ENCODE measurements at places on chromosomes 1 and 21.
A peak's percentile ranks its signal among the peaks of the same experiment; 100 is the strongest.

- DNase-seq = no peak
Observed at GRCh38 chr1:17723684-17724083, 31.4 kb upstream of the ACTL8 start.

- DNase-seq = no peak
Observed at GRCh38 chr1:234433563-234434285, 45.3 kb downstream of the TARBP1 start.

DNA sequence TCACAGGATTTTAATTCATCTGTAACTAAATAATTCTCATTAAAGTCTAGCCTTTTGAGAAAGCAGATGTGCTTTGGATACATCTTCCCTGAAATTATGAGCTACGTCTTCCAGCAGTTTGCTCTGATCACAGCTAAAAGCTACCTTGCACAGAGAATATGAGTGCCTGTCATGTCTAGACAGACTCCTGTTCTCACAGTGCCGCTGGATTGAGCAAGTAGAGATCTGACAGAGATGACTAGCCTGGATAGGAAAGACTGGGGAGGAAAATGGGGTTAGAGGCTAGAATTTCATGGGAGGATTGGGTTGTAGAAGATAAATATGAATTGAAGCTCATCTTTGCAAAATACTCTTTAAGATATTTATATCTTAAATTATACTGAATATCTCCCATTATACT is 24.1 kb downstream of the CEPT1 start:
- DNase-seq = no peak

DNA sequence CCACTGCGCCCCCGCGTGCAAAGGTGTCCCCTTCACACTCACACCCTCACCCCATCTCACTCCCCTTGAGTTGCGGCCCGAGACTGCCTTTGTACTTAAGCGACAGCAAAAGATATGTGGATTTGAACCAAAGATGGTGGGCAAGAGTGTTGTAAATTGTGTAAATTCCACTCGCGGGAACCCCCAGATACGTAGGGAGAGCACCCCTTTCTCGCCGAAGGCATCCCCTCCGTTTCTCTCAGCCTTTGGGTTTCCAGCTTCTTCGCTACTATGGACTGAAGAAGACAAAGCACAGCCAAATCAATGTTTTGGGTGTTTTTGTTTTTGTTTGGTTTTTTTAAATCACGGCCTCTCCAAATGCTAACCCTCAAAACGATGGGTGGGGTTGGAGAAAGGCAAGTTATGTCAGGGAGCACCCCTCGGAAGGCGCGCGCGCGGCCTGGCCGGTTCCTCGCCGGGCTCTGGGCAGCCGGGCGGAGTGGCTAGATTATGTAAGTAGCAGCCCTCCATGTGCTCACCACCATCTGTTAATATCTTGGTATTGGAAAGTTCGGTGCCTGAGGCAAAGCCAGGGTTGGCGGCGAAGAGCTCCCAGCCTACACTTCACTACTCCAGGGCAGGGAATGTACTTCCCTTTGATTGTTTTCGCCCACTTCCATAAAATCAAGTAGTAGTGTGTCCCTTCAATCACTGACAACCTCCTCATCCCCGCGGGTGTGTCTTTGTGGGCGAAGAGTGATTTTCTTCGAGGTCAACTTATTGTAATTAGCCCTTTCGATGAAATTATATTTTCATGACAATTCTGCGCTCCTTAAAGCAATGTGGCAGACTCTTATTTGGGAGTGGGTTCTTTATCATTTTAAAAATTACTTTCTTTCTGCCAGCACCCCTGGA is 4.0 kb upstream of the PROX1 start:
- no peak for DNase-seq

DNA sequence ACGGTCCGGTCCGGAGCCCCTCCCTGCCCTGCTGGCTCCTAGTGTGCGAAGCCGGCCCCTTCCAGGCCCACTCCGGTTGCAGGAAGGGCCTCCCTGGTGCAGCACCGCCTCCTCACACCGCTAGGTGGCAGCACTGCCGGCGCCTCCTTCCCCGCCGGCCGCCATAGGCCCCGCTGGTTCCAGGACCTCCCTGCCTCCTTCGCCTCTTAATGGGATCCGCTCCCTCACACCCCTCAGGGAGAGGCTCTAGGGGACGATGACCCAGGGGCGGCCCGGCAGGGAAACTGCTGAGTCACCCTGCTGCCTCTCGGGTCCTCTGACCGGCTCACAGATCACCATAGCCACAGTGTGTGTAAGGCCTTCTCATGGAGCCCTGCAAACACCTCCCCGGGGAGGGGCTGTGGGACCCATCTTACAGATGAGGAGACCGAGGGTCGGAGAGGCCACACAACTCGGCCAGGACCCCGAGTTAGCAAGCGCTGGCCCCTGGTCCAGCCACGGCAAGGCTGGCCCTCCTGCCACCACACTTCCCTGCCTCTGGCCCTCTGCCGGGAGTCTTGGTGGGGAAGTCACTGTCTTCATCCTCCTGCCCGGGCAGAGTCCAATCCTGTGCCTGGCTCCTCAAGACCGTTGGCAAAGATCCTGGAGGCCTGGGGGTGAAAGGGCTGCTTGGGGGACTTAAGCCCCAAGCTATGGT is 1.6 kb upstream of the AJAP1 start:
- DNase-seq = peak; percentile 66

DNA sequence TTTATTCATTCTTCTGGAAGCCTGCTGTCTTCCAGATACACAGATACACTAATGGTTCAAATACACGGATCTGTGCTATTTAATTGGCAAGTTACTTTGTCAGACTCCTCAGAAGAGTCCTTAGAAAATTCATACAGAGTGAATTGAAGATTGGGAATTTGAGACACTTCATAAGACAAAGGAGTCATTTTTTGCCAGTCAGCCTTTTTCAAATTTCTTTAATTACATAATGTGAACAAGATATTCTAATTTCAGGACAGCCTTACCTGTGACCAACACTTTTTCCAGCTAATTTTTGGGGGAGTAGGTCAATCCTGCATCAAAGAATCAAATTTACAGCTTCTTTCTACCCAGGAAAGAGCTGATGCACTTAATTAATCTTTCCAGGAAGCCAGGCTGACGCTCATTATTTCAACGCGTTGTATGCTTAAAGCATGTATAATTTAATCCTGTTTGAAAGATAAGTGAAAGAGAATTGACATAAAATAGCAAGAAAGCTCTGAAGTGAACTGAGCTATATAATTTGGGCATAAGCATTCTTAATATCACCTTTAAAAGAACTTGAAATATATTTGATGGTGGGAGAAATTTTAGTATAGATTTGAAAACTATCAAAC is 12.8 kb upstream of the NRIP1 start:
- no peak for DNase-seq

- DNase-seq = no peak
Observed at GRCh38 chr1:174872615-174873058, 127.1 kb upstream of the CACYBP start.

- DNase-seq = no peak
Observed at GRCh38 chr1:78758506-78758905, 108.9 kb downstream of the IFI44 start.

DNA sequence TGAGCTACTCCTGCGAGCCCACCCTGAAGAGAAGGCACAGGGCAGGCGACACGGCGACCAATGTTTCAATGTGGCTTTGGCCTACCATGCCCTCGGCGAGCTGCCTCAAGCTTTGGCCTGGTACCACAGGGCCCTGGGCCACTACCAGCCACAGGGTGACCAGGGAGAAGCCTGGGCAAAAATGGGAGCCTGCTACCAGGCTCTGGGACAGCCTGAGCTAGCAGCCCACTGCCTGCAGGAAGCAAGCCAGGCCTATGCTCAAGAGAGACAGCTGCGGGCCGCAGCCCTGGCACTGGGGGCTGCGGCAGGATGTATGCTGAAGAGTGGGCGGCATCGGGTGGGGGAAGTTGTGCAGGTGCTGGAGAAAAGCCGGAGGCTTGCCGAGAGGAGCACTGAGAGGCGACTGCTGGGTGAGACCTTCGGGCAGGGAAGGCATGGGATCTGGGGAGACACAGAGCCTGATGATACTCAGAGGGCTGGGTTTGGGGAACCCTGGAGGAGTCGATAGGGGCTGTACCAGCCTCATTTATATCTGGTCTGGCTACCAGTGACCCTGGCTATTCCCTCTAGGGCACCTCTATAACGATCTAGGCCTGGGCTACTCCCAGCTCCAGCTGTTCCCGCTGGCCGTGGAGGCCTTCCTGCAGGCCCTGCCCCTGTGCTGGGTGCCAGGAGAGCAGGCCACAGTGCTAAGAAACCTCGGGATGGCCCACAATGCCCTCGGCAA is 2.3 kb downstream of the TTC24 start:
- no peak for DNase-seq

- no peak for DNase-seq
Observed at GRCh38 chr1:154583773-154584172, 16.2 kb downstream of the CHRNB2 start.

DNA sequence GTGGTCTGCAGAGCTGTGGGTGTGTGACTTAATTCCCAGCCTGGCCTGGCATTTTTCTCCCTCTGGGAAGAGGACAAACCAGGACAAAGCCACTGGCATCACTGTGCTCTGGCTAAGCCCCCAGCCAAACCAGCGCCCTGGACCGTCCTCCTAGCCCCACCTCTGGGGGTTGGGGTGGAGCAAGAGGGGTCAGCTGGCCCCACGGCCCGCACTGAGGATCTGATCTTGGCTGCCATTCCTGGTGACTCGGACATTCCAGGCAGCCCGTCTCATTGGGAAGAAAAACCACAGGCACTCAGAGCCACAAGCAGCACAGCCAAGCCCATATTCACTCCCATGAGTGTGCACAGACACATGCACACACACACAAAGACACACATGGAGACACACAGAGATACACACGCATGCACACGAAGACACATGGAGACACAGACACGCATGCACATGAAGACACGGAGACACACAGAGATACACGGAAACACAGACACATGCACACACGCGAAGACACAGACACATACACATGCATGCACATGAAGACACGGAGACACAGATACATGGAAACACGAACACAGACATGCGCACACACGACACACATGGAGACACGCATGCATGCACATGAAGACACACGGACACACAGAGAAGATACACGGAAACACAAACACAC is 2.3 kb upstream of the MXRA8 start:
- no peak for DNase-seq

DNA sequence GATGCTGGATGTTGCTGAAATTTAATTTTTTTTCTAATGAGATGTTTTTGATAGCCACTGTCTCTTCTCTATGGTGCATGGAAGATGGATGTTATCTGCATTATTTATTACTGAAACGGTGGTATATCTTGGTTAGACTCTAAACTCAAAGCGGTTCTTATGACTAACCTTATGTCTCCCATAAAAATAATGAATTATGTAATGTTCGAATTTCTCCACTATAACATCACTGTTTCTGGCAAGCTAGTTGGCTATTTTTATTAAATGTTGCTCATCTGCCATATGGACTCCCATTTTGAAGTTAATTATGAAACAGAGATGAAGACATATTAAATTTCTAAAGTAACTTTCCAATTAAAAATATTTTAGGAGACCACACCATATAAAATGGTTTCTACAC is 808.6 kb upstream of the ADGRL4 start:
- DNase-seq = no peak

- DNase-seq = no peak
Observed at GRCh38 chr1:105997516-105997915, 1059.0 kb upstream of the PRMT6 start.

GRCh38 chr1:27970401-27970800 is 10.6 kb downstream of the XKR8 start:
- no peak for DNase-seq

DNA sequence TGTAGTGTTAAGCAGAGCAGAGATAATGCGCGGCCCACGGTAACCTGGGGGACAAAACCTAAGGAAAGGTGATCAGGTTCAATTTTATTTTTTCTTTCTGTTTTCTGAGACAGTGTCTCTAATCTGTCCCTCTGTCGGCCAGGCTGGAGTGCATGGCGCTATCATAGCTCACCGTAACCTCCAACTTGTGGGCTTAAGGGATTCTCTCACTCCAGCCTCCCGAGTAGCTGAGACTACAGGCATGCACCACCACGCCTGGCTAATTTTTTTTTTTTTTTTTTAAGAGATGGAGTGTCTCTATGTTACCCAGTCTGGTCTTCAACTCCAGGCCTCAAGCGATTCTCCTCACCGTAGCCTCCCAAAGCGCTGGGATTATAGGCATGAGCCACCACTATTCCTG is 724 bp upstream of the ANKRD35 start:
- DNase-seq = no peak

DNA sequence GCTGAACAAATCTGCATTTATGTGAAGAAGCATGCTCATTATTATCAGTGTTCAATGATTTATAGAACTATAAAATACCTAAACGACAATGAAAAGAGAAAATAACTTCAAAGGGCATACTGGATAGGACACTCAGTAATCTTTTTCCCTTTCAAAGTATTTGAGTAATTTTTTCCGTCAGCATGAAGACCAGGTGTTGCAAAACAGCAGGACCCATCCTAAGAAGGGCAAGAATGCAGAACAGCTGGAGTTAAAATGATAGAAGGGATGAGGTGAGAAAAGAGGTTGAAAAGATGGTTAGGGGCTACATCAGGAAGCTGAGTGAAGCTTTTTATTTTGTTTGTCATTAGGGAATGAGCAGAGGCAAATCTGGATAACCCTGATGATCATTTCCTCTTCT is 7.1 kb upstream of the RGS18 start:
- DNase-seq = no peak

GRCh38 chr1:61392409-61393242 is 310.3 kb downstream of the NFIA start:
- DNase-seq = peak; percentile 23

- no peak for DNase-seq
Observed at GRCh38 chr1:242062271-242062670, 63.4 kb upstream of the MAP1LC3C start.

- DNase-seq = no peak
Observed at GRCh38 chr21:19590044-19590443, 1186.5 kb upstream of the TMPRSS15 start.

GRCh38 chr21:26169611-26170470 is 729 bp downstream of the APP start:
- DNase-seq = no peak

- DNase-seq = no peak
Observed at GRCh38 chr1:94119796-94120569, 965 bp downstream of the ABCA4 start.

DNA sequence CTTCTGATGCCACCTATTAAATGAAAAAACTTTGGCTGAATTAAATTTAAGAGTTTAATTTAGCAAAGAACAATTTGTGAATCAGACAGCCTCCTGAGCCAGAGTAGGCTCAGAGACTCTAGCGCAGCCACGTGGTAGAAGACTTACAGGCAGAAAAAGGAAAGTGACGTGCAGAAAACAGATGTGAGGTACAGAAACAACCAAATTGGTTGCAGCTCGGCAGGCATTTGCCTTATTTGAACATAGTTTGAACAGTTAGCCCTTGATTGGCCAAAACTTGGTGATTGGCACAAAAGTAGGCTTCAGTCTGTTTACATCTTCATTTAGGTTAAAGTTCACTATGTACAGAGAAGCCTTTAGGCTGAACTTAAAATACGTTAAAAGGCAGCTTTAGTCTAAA is 22.9 kb downstream of the TCP10L start:
- peak; percentile 67 for DNase-seq

Measured in hematopoietic multipotent progenitor cell treated with erythropoietin and hydrocortisone succinate and interleukin-3 and kit ligand, for 15 days (in vitro differentiated cells).